Stimulated activated CD4-positive, alpha-beta T cell treated with anti-CD3 and anti-CD28 coated beads, Interleukin-15, amount 100 ng/mL, for 1 hour (primary cell): ENCODE measurements at places on chromosomes 2 and 18.

- no peak for DNase-seq
Measured at GRCh38 chr2:238942726-238943300, 94.9 kb downstream of the TWIST2 start.

- DNase-seq: no peak
Measured at GRCh38 chr2:163341426-163341825, 394.4 kb downstream of the FIGN start.

- no peak for DNase-seq
Measured at GRCh38 chr2:35298493-35298892, 1057.1 kb upstream of the CRIM1 start.

- no peak for DNase-seq
Measured at GRCh38 chr2:65142515-65142914, 12.6 kb upstream of the RAB1A start.

GRCh38 chr2:113173542-113174375, at the start of gene PSD4:
Gene PSD4 (plus strand): TSS chr2:113173971. CDS start chr2:113182457, 8,486 bp downstream.
- peak; percentile 66 for DNase-seq
